Temporal lobe (tissue), 4 donors: ENCODE measurements at places on chromosomes 13 and 19. TPM values are rescaled to one million over a fixed set of nuclear protein-coding genes. Genes with fewer than 3 reads are reported as not detected.

NLRP9 gene
- total RNA-seq: not detected

SH3GL1 gene
- total RNA-seq: 25.8 TPM

SYT3 gene
- 22.9 TPM for total RNA-seq

LSR gene
- total RNA-seq: 1.7 TPM

CGB5 gene
- not detected for total RNA-seq

AZU1 gene
- total RNA-seq: 2.0 TPM

GSX1 gene
- under 0.01 TPM for total RNA-seq

TMEM145 gene
- total RNA-seq: 54.6 TPM

CKM gene
- not detected for total RNA-seq

LSM14A gene
- total RNA-seq: 79.4 TPM

IGLON5 gene
- total RNA-seq: 7.9 TPM

SLC7A10 gene
- total RNA-seq: 0.25 TPM

SERPINE3 gene
- under 0.01 TPM for total RNA-seq

PALM3 gene
- total RNA-seq: 4.9 TPM

ZNF558 gene
- total RNA-seq: 36.4 TPM
